ENCODE measurements at places on chromosomes 16 and 17. TPM values are rescaled to one million over a fixed set of nuclear protein-coding genes. Genes with fewer than 3 reads are reported as not detected.

MT1F gene
- total RNA-seq: 1.5 TPM

ZG16B gene
- 0.65 TPM for total RNA-seq

ITGB3 gene
- total RNA-seq: 44.5 TPM

TRPV2 gene
- 30.8 TPM for total RNA-seq

PRSS36 gene
- 0.31 TPM for total RNA-seq

SERPINF2 gene
- 0.49 TPM for total RNA-seq

MYH11 gene
- 0.32 TPM for total RNA-seq

XYLT1 gene
- 1.2 TPM for total RNA-seq

CHMP6 gene
- total RNA-seq: 26.9 TPM

AKAP1 gene
- total RNA-seq: 27.7 TPM

KRT38 gene
- not detected for total RNA-seq

NACA2 gene
- total RNA-seq: not detected

CMTM2 gene
- total RNA-seq: not detected

UMOD gene
- total RNA-seq: not detected

NPIPA2 gene
- 1.3 TPM for total RNA-seq

HOXB7 gene
- total RNA-seq: 6.9 TPM

TLCD2 gene
- 1.3 TPM for total RNA-seq

TBC1D3D gene
- 0.13 TPM for total RNA-seq

IGF2BP1 gene
- 0.13 TPM for total RNA-seq

MYH2 gene
- not detected for total RNA-seq

PPY gene
- not detected for total RNA-seq

CHRNE gene
- 0.31 TPM for total RNA-seq

OGFOD1 gene
- total RNA-seq: 62.7 TPM

MT1G gene
- not detected for total RNA-seq

MAFG gene
- 12.0 TPM for total RNA-seq

ABCC11 gene
- not detected for total RNA-seq

PDE6G gene
- 3.5 TPM for total RNA-seq

UNC45B gene
- total RNA-seq: under 0.01 TPM

PRKCA gene
- 7.1 TPM for total RNA-seq

ATP2A1 gene
- 0.16 TPM for total RNA-seq

PPP1R1B gene
- total RNA-seq: not detected

CCL18 gene
- total RNA-seq: not detected

RNF112 gene
- total RNA-seq: 0.25 TPM

DPEP3 gene
- not detected for total RNA-seq
